ENCODE measurements at places on chromosomes 5 and 9.

GRCh38 chr5:139757727-139758509 is 37.7 kb upstream of the PSD2 start:
- DNase-seq: no peak

GRCh38 chr5:42390115-42390514 is 33.1 kb upstream of the GHR start:
- DNase-seq: no peak

- no peak for DNase-seq
These were observed 727 bp upstream of the GLIPR2 start for GRCh38 chr9:36135741-36136271.

DNA sequence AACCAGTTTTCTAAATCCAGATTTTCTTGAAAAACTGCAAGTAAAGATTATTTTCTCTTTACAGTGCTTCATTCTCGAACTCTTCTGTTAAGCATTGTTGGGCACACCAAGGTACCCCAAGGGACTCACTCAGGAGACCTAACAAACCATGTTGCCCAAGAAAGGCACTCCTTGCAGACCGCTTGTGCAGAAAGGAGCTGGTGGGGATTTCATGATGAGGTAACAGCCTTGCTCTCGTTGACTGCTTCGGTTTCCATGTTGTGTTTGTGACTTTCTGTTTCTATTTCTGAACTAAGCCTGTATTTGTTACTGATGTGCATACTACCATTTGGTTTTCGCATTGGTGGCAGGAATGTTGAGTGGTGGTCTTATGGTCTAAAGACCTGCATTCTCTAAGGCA is 266.6 kb upstream of the DAP start:
- DNase-seq: no peak

DNA sequence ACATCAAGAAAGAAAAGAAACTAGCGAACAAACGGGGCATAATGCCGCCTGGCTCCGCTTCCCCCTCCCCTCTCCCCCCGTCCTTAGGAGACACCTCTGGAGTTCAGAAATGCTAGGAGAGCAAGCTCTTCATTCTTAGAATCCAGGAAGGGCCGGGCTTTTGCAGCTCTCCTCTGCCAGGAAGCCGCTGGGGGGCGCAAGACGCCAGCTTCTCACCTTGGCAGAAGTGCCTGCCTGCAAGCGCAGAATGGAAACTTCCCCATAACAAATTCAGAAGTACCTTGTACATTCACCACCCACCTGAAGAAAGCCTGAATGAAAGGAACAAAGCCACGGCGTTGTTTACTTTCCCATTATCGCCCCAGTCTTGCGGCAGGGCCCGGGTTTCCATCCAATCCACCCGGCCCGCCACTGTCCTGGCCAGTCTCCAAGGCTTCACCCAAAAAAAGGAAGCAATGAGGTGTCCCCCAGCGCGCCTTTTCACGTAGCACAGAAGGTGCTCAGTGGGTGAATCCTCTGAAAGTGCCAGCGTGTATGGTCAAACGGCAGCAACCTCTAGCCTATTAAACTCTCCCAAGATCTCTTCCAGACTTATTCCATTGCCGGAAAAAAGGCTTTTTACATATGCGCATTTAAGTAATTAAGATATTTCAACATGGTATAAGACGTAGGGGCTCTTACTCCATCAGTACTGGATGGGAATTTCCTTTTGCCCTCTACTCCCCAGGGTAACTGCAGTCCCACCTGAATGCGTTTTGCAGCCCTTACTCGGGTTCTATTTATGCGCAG is 1.6 kb upstream of the GADD45G start:
- DNase-seq: peak; percentile 95

- no peak for DNase-seq
These were observed 197.6 kb upstream of the RASA1 start for GRCh38 chr5:87069974-87070608.

- no peak for DNase-seq
These were observed 25.5 kb downstream of the MTRR start for GRCh38 chr5:7894439-7894838.

GRCh38 chr5:68793074-68793473 is 300.7 kb upstream of the SLC30A5 start:
- DNase-seq: no peak

DNA sequence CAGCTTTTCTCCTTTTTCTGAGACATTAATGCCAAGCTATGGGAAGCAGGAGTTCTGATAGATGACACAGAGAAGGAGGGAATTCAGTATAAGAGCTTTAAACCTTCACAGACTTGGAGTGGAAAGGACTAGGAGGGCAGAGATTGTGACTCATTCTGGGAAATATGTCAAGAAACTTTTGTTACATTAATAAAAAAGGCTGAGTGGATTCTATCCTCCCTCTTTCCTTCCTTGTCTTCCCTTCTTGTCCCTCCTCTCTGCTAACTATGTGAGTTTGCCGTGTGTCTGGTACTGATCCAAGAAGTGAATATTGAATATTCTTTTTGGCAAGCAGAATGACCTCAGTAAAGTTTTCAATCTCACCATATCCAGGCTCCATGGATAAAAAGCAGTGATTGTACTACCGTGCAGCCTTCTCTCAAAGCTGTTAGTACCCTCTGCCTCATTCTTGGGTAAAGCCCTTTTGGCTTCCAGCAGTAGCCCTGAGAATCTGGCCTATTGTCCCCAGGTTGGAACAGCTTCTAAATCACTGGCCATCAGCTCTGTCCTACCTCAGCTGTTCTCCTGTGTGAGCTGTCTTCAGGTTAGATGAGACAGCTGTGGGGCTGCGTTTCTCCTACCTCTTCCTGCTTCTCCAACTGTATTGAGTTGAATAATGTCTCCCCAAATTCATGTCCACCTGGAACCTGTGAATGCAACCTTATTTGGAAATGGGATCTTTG is 73.9 kb downstream of the ATG10 start:
- DNase-seq: no peak

- no peak for DNase-seq
These were observed 30.8 kb downstream of the RASGRF2 start for GRCh38 chr5:80990971-80991370.

DNA sequence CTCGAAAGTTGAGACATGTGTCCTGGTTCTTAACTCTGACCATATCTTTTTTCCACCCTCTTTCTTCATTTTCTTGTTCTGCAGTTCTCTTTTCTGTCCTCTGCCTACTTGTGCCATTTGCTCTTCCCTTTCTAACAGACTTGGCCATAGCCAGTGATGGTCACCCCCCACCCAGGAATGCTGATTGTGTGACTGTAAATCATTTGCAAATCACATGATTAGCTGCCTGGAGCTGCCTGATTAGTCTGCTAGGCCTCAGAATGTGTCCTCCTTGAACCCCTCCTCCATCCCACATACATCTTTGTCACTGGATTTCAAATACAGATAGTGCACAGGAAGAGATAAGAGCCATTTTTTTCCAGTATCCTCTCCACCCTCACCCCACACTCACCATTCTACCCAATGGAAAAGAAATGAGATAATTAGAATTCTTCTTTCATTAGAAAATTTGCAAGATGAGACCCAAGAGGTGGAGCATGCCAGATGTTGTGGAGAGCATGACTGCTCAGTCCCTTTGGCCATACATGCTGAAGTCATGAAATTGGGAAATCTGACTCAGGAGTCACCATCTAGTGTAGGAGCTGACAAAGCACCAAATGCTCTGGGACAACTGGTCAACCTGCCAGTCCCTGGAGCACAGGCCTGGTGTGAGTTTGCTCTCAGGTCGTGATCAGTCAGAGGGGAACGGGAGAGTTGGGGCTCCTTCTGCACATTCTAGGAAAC is 538.2 kb downstream of the CCDC171 start:
- no peak for DNase-seq

DNA sequence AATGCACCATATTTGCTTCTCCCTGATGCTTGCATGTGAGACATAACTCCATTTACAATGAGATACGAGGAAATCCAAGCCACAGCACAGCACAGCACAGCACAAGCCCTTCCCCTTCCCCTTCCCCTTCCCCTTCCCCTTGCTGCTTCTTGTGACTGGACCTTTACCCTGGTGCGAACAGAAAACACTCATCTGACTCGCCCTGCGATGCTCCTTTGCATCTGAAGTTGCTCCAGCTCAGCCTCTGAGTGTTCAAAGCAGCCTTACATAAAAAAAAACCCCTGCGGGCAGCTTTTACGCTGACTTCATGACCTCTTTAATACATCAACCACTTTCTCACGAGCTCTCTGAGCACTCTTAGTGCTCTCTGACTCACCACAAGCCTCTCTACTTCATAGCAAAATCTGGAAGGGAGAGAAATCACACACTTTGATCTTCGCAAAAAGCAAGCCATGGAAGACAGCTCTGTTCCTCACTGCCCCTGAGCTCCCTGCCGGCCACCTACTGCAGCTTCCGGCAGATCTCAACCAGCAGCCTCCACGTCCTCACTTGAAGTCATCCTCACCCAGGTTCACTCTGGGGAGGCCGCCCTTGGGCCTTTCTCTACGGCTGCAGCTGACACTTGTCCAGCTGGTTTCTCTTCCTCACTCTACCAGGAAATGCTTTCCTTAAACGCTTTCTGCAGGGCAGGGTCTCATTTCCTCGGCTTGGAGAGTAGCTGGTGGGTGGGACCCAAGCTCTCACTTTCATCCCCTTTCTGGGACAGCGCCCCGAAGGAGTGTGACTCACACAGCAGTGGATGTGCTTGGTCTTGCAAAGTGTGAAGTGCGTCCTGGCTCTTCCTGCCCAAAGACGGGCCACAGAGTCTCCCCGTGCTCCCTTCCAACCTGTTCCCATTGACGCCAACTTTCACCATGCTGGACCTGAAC is 5.3 kb downstream of the SLC34A1 start:
- no peak for DNase-seq

GRCh38 chr9:11402621-11403020 is 789.8 kb upstream of the PTPRD start:
- DNase-seq: no peak

GRCh38 chr9:133226219-133227171 is 17.4 kb upstream of the OBP2B start:
- DNase-seq: no peak
